ENCODE measurements at places on chromosomes 4 and X. TPM values are rescaled to one million over a fixed set of nuclear protein-coding genes. Genes with fewer than 3 reads are reported as not detected.

Gene KDR
- 13.7 TPM for total RNA-seq

Gene PCDH10
- 43.8 TPM for total RNA-seq

Gene RAB41
- not detected for total RNA-seq

Gene ZNF280C
- 13.9 TPM for total RNA-seq
